Suppressor macrophage (primary cell): ENCODE measurements at places on chromosomes 11 and 22.

DNA sequence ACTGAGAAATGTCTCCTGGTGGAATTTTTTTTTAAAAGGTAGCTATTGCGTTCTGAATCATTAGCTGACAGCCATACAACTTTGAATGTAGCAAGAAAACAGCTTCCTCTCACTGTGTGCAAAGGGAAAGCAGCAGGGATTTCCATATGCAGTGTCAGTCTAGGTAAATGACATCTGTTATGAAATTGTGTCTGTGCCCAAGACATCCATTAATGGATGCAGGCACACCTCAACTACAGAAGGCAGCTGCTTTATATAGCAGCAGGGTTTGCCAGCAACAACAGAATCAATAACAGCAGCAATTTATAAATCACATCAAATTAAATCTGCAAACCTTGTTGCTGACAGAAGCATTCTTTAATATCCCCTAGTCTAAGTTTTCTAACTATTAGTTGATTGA lies 745.3 kb upstream of the RAG2 start:
- DNase-seq = no peak

DNA sequence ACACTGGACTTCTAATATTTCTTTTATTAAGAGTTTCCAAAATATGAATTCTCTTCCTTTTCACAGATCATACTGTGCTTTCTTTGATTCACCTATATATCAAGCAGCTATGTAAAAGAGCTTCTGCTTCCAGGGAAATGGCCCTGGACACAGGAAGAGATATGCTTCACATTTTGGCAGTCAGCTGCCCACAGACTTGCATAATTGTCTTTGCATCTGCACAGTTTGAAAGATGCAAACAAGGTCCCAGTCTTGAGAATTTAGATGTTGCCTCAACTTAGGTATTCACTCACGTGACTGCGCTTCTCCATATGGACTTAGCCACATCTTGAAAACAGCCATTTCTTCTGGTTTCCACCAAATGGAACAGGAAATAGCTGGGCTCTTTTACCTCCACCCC lies 92.3 kb upstream of the POU2AF2 start:
- DNase-seq = peak; percentile 9

DNA sequence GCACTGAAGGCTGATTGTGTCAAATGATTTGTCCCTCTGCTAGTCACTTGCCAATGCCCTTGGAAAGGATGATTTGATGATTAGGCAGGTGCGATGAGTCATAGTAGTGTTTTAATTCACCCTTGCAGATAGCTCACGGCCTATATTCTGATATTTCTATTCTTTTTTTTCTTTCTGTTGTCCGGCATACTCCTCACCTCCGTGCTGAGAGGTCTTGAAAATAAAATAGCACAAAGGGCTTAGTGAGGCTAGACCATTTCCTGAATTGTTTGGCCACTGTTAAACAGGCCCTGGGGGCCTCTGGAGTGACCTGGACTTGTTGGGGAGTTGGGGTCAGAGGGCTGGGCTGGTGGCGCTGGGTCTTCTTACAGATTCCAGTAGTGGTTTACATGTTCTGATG lies 99.8 kb downstream of the ZBTB16 start:
- no peak for DNase-seq

DNA sequence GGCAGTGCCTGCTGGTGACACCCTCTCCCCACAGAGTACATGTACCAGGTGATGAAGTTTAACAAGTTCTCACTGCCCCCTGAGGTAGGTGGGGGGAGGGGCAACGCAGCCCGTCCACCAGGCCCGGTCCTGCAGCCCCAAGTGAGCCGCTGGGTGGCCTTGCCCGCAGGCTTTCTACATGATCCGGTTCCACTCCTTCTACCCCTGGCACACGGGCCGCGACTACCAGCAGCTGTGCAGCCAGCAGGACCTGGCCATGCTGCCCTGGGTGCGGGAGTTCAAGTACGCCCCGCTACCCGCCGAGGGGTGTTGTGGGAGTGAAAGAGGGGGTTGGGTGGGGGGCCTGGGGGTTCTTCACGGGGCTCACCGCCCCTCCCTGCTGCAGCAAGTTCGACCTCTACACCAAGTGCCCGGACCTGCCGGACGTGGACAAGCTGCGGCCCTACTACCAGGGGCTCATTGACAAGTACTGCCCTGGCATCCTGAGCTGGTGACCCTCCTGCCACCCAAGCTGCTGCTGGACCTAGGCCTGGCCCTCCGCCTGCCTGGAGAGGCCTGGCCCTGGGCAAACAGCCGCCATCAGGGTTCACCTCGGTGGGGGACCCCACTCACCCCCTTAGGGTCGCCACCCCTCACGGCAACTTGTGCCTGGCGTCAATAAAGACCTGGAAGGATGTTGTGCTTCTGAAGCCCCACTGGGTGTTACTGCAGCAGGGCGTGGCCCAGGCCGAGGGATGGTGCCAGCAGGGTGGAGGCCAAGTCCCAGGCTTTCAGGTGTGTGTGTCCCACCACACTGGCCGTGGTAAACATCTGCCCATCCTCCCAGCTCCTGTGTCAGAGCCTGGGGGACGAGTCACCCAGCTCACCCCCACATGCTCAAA lies 2.9 kb downstream of the MIOX start:
- DNase-seq = no peak

GRCh38 chr11:15829312-15829711 lies 527.0 kb downstream of the SOX6 start:
- DNase-seq = peak; percentile 41

DNA sequence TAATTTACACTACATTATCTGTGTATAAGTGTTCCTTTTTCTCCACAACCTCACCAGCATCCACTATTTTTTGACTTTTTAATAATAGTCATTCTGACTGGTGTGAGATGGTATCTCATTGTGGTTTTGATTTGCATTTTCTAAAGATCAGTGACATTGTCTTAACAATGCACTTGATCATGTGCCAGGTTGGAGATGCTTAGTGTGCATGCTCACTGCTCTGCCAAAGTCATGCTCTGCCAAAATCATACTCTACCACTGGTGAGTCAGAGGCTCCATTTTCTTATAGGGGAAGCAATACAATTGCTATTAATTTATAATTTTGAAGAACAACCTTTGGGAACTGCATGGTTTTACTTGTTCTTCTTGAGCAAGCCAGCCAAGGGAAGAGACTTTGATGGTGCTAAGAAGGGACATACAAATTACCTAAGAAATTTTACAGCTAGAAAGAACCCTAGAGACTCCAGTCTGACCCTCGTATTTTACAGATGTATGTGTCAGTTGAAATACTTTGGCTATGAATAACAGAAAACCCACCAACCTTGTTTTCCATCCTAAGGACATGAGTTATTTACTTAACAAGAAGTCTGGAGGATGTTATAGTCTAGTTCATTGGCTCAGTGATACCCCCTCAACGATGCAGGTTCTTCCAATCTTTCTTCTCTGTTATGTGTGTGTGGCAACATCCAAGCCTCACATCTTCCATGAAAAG lies 368.9 kb downstream of the DDX10 start:
- no peak for DNase-seq

GRCh38 chr11:117860139-117860538 lies 16.3 kb downstream of the FXYD6 start:
- DNase-seq = no peak
